Cerebellum (tissue), 4 donors: ENCODE measurements at places on chromosomes 7 and 10. TPM values are rescaled to one million over a fixed set of nuclear protein-coding genes. Genes with fewer than 3 reads are reported as not detected.

DNA sequence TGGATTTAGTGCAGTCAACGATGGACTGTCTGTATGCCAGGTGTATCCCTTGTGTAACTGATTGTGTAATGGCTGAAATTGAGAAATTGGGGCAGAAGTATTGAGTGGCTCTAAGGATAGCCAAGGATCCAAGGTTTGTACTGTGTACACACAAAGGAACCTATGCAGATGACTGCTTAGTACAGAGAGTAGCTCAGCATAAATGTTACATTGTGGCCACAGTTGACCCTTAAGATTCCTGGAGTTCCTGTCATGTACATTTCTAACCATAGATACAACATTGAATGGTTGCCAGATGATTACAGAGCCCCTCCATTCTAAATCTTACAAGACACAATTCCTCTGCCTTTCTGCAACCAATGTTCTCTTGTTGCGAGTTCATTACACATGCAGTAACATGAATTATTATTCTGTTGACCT lies 25.3 kb downstream of the CCDC126 start:
- DNase-seq: no peak

DNA sequence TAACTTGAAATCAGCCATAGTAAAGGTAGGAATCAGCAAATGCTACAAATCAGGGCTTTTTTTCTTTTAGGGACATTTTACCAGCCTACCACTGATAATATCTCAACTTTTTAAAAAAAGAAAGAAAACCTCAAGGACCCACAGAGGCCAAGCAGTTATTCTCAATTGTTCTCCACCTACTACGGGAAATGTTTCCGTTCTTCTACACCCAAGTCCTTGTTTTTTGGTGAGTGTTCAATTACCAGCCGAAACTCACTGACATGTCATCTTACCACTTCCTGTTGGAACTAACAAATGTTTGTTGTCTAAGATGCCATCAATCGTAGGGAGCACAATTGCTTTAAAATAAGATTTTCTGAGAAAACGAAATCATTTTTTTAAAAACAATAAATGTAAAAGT lies 50.2 kb upstream of the CDK1 start:
- DNase-seq: no peak

DNA sequence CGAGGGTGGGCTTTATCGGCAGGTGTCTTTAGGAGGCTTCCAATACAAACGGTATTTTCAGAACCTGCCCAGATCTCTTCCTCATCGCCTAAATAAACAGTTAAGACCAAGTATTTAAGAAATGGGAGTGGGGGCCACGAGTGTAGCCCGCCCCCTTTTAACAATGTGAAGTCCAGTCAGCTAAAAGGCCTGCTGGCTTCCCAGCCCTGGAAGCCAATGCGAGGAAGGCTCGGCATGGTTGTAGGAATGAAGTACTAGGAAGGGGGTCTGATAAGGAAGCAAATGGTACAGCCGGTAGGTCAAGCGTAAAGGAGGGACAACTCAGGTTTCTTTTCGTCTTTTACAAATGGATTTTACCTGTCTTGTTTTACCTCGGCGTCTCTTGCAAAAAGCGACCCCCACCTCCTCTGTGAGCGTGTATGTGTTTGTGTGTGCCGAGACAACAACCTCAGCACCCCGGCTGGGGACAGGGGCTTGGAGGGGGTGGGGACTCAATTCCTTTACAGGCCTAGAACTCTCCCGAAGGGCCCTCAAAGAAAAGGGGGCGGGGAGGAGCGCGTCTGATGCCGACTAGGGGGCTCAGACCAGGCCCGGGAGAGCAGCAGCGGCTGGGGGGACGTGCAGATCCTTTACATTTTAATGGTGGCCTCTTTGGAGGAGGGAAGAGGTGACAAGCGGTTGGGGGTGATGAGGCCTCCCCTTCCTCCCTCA lies 147.6 kb downstream of the GPR85 start:
- peak; percentile 15 for DNase-seq

- no peak for DNase-seq
Observed at GRCh38 chr10:113541549-113541927, 11.3 kb upstream of the HABP2 start.

DNA sequence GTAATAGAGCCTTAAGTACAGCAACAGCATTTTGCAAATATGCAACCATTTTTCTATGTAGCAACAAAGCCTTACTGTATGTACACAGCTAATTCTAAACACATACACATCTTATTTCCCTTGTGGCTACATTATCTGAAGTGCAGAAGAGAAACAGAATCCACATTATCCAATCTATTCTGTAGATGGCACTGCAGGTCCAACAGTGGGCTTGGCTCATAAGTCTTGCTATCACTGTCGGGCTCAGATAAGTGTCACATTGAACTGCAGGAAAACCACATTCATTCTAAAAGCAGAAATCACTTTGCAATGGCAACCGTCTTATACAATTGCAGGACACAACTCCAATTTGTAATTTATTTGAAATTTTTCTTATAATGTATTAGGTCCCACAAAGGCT lies 109.8 kb upstream of the NOBOX start:
- peak; percentile 25 for DNase-seq

GRCh38 chr10:71225291-71226058 lies 13.1 kb downstream of the UNC5B start:
- DNase-seq: peak; percentile 87

DNA sequence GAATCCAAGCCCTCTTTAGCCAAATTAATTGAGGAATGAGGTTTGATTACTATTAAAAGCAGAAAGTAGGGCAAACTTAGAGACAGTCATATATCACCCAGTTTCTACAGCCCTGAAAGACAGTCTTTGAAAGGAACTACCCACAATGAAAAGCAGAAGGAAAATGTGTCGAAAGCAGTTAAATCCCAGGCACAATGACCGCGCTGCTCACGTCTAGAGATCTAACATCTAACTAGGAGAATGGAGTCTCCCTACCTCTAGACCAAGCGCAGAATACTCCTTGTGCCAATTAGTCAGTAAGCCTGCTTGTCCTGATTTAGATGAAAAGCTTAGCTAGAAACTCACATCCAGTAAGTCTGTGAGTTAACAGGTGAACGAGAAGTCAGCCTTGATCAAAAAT lies 350.0 kb downstream of the FGFR2 start:
- DNase-seq: no peak

- no peak for DNase-seq
Observed at GRCh38 chr7:70406186-70406949, 725.6 kb upstream of the GALNT17 start.

- DNase-seq: no peak
Observed at GRCh38 chr10:21993360-21994001, 10.0 kb downstream of the DNAJC1 start.

DNA sequence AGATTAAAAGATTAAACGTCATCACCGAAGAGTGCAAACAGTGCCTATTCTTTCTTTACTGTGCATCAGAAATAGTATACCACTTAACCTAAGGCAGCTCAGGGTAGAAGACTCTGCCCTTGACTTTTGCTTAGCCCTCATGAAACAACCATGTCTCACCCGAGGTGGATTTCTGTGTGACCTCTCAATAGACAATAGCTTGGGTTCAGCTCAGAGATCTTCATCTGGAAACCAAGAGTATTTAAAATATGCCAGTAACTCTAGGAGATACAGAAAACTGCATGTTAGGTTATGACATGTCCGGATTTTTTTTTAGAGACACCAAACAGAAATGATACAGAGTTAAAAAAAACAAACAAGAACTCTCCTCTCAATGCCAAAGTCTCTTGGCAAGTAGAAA lies 75.8 kb downstream of the JAZF1 start:
- DNase-seq: no peak

DNA sequence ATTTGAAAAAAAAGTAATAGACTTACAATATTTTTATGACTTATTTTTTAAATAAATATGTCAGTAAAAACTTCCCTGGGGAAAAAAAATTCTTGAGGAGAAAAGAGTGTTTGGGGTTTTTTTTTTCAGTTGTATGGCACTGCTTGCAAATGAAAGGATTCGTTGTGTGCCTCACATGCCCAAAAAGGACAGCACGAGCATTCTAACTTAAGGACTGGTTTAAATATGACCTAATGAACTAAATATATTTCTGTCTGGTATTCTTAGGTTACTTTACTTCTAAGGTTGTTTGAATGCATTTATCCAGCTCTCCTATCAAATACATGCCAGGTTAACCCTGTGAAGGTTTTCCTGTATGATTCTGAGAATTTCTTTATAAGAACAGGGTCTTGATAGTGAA lies 988 bp upstream of the CD36 start:
- no peak for DNase-seq

DNA sequence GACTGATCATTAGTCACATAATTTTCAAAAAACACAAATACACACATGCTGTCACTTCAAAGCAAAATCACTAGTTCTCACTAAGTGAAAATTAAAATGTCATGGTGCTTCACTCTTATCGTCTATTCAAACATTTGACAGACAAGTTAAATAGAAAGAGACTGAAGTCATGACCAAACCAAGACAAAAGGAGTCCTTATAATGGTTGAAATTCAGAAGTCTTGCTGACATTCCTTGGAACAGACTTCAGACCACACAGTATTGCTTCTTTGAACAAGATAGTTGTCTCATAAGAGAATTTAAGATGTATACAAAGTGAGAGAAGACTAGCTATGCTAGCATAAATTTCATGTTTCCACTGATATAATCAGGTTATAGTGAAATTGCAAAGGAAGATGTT lies 119.5 kb downstream of the SEMA3D start:
- DNase-seq: no peak

DNA sequence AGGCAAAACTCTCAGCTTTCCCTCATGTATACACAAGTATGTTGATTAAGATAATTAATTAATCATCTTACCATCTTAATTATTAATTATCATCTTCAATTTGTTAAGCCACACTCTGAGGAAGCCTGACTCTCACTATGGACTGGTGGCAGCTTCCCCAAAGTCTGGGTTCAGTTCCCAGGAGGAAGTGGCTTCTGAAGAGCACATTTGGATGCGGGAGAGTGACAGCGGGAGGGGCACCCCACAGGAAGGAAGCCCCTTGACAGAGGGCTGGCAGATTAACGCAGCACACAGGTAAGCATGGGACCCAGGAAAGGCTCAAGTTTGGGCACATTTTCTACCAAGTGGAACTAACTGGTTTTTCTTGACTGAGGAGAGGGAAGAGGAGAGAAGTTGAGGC lies 13.4 kb upstream of the SLIT1 start:
- DNase-seq: no peak

- no peak for DNase-seq
Observed at GRCh38 chr7:149719912-149720335, 53.5 kb downstream of the ZNF467 start.

GRCh38 chr10:106592396-106592795 lies 572.1 kb downstream of the SORCS1 start:
- DNase-seq: no peak

DNA sequence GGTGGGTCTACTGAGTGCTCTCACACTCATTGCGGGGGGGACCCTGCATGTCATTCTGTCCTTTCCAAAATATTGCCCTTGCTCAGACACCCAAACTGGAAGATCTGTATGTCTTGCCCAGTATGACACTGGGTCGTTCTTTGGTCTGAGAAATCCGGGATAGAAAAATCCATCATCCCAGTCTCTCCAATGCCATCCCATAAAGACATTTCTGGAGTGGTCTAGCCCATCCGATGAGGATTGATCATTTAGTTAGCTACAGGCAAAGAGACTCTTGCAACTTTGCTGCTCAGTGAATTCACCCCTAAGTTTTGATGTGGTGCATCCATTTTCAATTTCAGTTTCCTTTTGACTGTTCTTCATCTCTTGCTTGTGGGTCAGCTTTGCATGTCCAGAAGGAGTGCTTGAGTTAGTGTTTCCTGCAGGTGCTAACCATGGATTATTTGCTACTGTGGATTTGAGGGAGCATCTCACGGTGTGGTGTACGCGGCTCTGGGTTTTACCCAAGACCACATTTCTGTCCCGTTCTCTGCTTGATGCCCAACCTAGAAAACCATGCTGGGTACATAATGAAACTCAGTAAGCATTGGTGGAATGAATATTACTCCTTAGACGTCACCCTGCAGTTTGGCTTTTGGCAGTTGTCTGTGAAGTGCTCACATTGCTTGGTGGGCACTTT lies 247.0 kb upstream of the MKI67 start:
- no peak for DNase-seq

GRCh38 chr7:90584378-90584777 lies 11.7 kb upstream of the CDK14 start:
- DNase-seq: no peak

GRCh38 chr10:29253690-29254029 lies 35.2 kb upstream of the LYZL1 start:
- no peak for DNase-seq

ABCC2 gene
- 0.73 TPM for total RNA-seq

ZNF853 gene
- 10.4 TPM for total RNA-seq

AKR1C4 gene
- not detected for total RNA-seq

CRTAC1 gene
- 15.5 TPM for total RNA-seq

CTAGE15 gene
- total RNA-seq: 0.18 TPM

SPDYE1 gene
- total RNA-seq: 0.09 TPM

OPN1SW gene
- 0.45 TPM for total RNA-seq

POLL gene
- 14.4 TPM for total RNA-seq

GNAI1 gene
- total RNA-seq: 77.9 TPM

GNB2 gene
- total RNA-seq: 49.2 TPM

ACTL6B gene
- total RNA-seq: 58.7 TPM

PNLIPRP1 gene
- total RNA-seq: not detected

FAM180A gene
- not detected for total RNA-seq

ZMYND11 gene
- total RNA-seq: 80.3 TPM
